SIG-M5 (cell line): ENCODE measurements at places on chromosomes 4 and X.

GRCh38 chrX:84956304-84956703, 47.4 kb upstream of the APOOL start:
- no peak for DNase-seq

- no peak for DNase-seq
Measured at GRCh38 chr4:168197926-168198325, 105.6 kb downstream of the ANXA10 start.

DNA sequence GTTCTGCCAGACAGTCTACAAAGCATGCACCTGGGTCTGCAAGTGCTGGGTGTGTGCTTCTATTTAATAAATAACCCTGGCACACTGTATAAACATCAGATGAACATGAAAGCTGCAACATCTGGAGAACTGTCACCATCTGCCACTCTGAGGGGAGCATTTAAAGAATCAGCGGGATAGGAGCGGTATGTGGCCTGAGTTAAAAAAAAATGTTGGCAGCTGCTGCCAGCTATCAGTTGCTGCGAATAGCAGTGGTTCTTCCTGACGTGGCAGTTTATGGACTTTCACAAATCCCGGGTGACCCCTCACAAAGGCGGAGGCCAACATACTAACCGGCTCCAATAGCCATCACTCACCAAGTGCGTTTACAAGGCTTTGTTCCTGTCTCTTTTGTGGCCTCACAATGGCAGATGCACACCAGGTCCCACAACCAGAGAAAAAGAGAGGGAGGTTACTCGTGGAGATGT, 95.1 kb downstream of the RASL11B start:
- DNase-seq: no peak

GRCh38 chr4:106978046-106978774, 57.9 kb downstream of the DKK2 start:
- DNase-seq: no peak

DNA sequence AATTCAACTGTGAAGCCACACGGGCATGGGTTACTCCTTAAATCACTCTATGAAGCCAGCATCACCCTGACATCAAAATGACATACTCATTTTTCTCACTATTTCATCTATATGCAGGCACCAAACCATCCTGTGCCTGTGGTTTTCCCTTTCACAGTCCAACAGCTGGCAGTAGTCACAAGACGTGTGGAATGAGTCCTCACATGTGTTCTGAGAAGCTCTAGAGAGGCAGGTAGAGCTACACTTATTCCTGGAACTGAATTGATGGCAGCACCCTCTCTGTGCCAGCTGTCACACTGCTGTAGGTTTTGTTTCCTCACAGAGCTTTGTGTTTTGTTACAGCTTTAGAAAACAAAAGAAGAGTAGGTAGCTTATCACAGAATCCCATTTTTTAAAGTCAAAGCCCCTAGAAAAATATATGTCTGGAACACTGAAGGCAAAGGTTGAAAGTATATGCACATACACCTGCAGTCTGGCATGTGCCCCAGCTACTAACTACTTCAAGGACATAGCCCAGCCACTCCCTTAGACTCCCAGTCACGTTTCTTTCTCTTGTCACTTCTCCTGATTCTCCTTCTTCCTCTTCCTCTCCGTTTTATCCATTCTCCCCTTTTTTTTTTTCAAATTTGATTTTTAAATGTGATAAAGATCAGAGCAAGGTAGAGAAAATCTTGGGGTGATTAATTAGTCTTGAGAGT, 107.1 kb downstream of the ANXA10 start:
- DNase-seq: no peak

- no peak for DNase-seq
Measured at GRCh38 chrX:153297376-153297775, 24.2 kb downstream of the PNMA6F start.

GRCh38 chr4:159508917-159509500, 406.1 kb downstream of the RAPGEF2 start:
- no peak for DNase-seq

- DNase-seq: no peak
Measured at GRCh38 chrX:101736651-101737050, 77.0 kb upstream of the ARMCX2 start.

DNA sequence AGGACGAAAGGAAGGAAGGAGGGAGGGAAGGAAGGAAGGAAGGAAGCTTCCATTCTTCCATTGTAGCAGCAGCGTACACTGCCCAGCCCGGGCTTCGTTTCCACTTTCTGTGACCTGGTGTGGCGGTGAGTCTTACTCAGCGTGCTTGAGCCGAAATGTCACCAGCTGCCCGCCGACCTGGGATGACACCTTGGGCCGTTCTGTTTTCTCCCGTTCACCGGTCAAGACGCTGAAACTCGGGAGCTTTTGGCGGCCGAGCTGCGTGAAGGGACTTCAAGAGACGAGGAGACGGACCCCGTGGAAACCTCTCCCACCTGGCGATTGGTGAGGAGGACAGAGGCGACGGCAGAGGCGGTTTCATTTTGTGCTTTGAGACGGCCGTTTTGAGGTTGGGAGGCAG, 47.1 kb upstream of the PPP2R3B start:
- DNase-seq: no peak

DNA sequence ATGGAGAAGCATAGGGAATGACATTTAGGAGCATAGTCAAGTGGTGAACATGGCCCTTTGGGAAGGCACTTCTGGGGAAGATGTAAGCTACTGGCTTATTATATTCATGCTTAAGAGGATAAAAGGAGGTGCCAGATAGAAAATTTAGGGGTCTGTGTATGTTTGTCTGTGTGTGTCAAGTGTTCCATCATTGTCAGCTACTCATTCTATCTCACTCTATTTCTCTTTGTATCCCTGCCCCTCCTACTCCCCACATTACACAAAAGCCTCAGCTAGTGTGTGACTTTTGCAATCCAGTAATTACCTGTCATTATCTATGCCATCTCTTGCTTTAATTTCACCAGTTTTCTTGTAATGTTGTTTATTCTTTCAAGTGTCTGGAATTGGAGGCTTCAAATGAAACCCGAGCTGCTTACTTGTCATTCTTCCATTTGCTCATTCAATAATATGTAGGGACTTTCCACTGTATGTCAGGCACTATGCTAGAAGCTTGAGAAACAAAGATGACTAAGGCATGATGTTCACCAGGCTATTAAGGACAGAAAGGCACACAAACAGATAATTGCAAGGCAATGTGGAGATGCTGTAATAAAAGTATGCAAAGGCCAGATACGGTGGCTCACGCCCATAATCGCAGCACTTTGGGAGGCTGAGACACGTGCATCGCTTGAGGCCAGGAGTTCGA, 229.8 kb upstream of the TEX13C start:
- no peak for DNase-seq

GRCh38 chrX:48695534-48695896, 1.0 kb upstream of the SUV39H1 start:
- DNase-seq: no peak

DNA sequence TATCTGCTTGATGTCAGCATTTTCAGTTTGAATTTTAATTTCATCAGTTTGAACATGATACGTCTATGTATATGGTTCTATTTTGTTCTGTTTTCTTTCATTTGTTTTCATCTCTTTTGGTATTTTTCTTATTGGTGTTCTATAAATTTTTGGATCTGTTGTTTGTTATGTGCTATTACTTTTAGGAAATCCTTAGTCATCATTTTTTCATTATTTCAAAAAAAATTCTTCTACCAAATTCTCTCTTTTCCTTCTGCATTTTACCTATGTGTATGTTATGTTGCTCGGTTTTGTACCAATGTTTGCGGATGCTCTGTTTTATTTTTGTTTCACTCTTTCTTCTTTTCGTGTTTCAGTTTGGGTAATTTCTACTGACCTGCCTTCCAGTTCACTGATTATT, 32.8 kb downstream of the NPY2R start:
- no peak for DNase-seq

- no peak for DNase-seq
Measured at GRCh38 chr4:148431401-148431800, 10.8 kb downstream of the NR3C2 start.

- no peak for DNase-seq
Measured at GRCh38 chr4:144906181-144906925, 191.6 kb downstream of the ANAPC10 start.

DNA sequence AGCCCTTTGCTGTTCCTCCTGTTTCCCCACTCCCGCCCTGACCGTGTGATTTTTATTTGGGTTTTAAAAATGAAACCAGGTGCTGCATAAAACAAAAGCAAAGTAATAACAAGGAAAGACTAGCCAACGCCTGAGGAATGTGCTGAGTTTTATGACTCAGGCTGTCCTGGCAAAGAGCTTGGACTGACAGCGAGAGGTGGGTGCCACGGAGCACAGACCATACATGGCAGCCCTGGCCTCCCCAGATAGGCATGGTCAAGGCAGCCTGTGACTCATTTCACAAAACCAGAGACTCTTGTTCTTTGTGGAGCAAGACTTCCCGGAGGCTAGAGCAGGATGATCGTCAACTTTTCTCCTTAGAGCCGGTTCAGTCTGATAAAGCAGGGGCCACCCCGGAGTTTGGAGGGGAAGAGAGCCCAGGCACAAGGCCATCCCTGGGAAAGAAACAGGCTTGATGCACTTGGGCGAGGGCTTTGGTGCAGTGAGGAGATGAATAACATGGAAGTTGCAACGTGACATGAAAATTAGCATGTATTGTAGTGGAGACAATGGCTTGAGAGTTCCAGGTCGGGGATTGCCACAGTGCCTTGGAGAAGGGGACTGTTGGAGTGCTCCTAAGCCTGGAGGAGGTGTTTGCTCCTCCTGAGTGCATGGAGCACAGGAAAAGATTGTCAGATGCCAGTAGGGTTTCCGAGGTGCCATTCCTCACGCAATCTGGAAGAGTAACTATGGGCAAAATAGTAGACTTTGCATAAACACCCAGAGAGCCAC, 54.8 kb downstream of the C4orf51 start:
- no peak for DNase-seq

DNA sequence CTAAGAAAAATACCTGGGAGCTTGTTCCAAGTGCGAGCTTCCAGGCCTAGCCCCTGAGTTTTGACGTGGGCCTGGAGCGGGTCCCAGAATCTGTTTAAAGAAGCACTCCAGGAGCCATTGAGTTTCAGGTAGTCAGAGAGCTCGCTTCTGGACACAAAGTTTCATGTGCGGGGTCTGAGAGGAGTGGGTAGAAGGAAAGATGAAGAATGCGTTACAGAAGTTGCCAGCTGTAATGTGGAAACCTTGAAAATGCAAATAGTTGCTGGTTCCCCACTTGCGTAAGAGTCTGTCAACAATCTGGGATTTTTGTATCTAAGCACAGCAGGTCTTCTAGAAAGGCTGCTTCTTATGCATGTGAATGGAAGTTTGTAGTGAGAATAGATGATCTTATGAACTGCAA, 77.5 kb upstream of the CLCN4 start:
- no peak for DNase-seq

- DNase-seq: no peak
Measured at GRCh38 chrX:19599253-19599652, 83.9 kb upstream of the MAP3K15 start.

GRCh38 chr4:179328627-179329026, 1886.4 kb upstream of the AGA start:
- DNase-seq: no peak

GRCh38 chr4:143025081-143025704, 159.5 kb upstream of the USP38 start:
- DNase-seq: no peak

DNA sequence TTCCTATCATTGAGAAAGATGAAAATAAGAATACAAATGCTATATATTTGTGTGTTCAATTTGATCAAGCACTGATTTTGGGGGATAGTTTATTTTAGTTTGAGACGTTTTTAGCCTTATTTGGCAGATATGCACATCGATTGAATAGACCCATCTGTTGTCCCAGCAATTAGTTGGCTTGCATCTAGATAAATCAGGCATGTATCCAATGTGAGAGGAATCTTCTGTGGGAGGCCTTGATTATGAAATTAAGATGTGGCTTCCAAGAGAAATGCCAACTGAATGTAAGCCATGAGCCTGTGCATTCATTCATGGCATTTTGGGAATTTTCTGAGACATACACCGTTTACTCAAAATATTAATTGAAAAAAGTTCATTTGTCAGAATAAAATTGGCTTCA, 623.1 kb downstream of the TECRL start:
- DNase-seq: no peak

GRCh38 chr4:115664285-115664684, 550.9 kb upstream of the NDST4 start:
- DNase-seq: no peak

DNA sequence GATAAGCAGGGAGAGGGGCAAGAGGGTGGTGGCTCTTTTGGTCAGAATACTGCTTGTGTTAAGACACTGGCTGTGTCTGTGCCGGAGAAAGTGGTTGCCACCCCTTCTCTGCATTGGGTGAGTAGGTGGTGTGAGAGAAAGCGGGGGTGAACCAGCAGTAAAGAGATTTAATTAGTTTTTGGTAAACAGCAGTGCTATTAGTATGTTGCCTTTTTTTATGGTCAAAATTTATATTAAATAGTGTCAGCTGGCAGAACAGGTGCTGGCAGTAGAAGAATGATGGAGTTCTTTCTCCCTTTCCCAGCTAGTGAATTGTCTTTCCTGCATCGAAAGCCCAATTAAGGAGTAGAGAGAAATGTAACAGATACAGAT, 181.6 kb downstream of the LARP7 start:
- no peak for DNase-seq

GRCh38 chr4:106034220-106034619, 138.9 kb downstream of the NPNT start:
- DNase-seq: no peak

DNA sequence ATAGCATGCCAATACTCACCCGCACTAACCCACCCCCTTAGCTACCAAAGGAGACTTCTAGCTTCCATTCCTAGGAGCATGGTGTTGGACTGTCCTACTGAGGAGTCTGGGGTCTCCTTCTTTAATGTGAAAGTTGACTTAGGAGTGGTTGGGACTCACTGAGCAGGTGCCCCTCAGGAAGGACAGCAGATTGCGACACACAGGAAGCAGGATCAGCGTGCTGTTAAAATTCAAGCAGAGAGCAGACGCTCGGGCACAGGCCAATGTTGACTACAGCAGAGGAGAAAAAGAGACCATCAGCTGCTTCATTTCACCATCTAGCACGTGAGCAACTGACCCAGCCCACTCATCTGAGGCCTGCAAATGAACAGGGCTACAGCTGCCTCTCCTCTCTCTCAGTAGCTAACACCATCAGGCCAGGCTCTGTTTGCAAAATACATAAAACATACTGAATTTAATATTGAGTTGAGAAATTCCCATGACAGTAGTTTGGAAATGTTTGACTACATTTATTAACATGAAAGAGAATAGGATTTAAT, 10.8 kb downstream of the NOX1 start:
- DNase-seq: no peak

GRCh38 chr4:123616951-123617461, 220.4 kb downstream of the SPRY1 start:
- DNase-seq: peak; percentile 82

DNA sequence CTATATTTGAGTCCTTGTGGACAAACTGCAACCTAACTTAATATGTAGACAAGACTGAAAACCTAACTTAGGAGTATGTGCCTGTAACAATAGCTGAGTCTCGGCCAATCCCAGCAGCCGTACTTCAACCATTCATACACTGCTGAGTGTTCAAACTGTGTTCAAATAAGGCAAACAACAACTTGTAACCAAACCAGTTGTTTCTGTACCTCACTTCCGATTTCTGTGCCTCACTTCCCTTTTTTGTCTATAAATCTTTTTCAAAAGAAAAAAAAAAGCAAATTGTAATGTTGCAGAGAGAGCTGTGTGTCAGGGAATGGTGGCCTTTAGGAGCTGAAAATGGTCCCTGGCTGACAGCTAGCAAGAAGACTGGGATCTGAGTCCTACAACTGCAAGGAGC, 46.0 kb downstream of the GEMIN8 start:
- DNase-seq: no peak
